ENCODE measurements at places on chromosomes 6 and 20. TPM values are rescaled to one million over a fixed set of nuclear protein-coding genes. Genes with fewer than 3 reads are reported as not detected.
A peak's percentile ranks its signal among the peaks of the same experiment; 100 is the strongest.

DNA sequence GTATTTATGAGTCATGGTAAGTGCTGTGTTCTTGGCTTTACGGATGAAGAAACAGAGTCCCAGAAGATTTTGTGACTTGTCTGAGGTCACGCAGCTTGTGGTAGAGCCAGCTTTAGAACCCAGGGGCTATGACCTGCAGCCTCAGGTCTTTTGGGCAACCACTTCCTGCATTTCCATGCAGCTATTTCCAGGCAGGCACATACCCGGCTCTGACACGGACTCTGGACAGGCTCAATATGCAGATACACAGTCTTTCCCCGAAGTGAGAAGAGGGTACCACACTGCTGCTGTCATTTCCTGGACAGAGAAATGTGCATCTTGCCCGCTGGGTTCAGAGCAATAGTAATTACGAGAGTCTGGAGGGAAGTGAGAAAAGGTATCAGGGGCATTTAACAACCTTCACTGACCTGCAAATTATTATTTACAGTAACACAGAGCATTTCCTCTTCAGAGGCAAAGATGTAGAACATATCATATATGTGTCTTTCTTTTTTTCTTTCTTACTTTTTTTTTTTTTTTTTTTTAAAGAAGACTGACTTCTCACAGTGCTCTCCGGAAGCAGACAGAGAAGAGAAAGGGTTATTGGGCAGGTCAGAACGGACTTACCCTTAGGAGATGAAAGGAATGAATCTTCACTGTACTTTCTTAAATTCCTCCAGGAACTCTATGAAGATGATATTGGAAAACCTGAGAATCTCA lies 185.1 kb downstream of the CLIC5 start:
- DNase-seq: no peak

DNA sequence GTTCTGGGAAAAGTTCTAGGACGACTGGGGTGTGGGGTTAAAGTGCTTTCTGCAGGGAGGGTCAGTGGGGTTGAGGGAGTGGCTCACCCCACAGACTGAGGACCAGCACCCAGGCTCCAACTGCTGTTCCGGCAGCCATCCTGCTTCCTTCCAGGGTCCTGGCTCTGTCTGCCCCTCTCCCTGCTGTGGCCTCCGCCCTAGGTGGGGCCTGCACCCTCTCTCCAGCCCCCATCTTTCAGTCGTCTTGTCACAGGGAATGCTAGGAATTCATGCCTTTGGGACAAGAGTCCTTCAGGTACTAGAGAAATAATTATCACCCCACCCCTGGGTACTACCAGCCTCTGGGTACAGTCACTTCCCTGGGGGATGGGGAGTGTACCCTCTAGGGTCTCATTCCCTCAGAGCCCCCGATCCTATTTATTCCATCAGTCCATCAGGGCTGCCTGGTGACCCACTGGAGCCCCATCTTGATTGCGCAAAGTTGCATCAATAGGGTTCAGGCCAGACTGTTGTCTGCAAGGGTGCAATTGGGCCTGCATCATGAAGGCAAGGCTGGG lies at the start of gene AGER:
Gene AGER (minus strand): TSS at position 170 of the 557 bp plus-strand sequence. CDS start 31 bp downstream, at position 139.
- no peak for DNase-seq

CTNNBL1 gene
- 54.7 TPM for total RNA-seq

- DNase-seq: no peak
Observed at GRCh38 chr6:109693111-109693510, 2.0 kb downstream of the FIG4 start.

GRCh38 chr20:57805747-57806146 lies 95.9 kb upstream of the PMEPA1 start:
- no peak for DNase-seq

DNA sequence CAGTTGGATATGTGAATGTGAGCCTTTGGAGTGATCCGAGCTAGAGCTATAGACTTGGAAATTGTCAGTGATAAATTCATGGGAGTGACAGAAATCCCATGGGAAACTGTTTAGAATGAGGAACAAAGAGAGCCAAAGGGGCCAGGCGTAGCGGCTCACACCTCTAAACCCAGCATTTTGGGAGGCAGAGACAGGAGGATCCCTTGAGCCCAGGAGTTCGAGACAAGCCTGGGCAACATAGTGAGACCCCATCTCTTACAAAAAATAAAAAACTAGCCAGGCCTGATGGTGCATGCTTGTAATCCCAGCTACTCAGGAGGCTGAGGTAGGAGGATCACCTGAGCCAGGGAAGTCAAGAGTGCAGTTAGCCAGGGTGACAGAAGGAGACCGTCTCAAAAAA lies 39.3 kb upstream of the SOX4 start:
- no peak for DNase-seq

OPRL1 gene
- total RNA-seq: 0.32 TPM

GRCh38 chr6:16903470-16903869 lies 142.2 kb upstream of the ATXN1 start:
- DNase-seq: no peak

- peak; percentile 56 for DNase-seq
Observed at GRCh38 chr20:20824924-20825584, 112.6 kb upstream of the RALGAPA2 start.

SIM1 gene
- not detected for total RNA-seq

PTK6 gene
- not detected for total RNA-seq

Measured in heart right ventricle (tissue), 16 donors.